ENCODE measurements at places on chromosomes 13 and 19. TPM values are rescaled to one million over a fixed set of nuclear protein-coding genes. Genes with fewer than 3 reads are reported as not detected.

ZNF443 gene
- 3.9 TPM for total RNA-seq

RXFP2 gene
- not detected for total RNA-seq

KIR2DL3 gene
- total RNA-seq = 40.7 TPM

- DNase-seq = no peak
- H3K27ac ChIP-seq = no peak overlapping the region
- no peaks in the 10 kb centered on the region for H3K27me3 ChIP-seq
- no peaks in the 10 kb centered on the region for H3K36me3 ChIP-seq
- H3K4me3 ChIP-seq = no peak overlapping the region
Observed at GRCh38 chr13:78655906-78656305, 3.0 kb downstream of the OBI1 start.

- H3K36me3 ChIP-seq = no peaks in the 10 kb centered on the region
- H3K4me3 ChIP-seq = no peak overlapping the region
- no peak for DNase-seq
- H3K27ac ChIP-seq = no peak overlapping the region
- no peaks in the 10 kb centered on the region for H3K27me3 ChIP-seq
Observed at GRCh38 chr19:38515896-38516295, 82.4 kb downstream of the RYR1 start.
